Stimulated activated CD4-positive, alpha-beta T cell treated with anti-CD3 and anti-CD28 coated beads, Interleukin-4, amount 100 ng/mL, for 4 hours (primary cell): ENCODE measurements at places on chromosomes 3 and 15.

DNA sequence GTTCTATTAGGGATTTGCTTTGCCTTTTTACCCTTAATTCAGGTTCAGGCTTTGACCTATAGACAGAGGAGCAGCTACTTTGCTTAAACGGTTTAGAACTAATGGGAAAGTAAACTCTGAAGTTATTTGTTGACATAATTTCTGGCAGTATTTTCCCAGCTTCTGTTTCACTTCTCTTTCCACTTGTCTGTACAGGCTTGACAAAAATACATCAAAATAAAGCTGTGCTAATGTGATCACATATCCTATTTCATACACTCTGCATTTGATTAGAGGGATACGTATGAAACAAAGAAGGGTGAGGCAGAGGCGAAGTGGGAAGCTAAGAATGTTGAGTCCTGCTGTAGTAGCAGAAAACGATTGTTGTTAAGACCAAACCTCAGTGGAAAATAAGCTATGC, 389.1 kb upstream of the RARB start:
- DNase-seq, result no peak

DNA sequence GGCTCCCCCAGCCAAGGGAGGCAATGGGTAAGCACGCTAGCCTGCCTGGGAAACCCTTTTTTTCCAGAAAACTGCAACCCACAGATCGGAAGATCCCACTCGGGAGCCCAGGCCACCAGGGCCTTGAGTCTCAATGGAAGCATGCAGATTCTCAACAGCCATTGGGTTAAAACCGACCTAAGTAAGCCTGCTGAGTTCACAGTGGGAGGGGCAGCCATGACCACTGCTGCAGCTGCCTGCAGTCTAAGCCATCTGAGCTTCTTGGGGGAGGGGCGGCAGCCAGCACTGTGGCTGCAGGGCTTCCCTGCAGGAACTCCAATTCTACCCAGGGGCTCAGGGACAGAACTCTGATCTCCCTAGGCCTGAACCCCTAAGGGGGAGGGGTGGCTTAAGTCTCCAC, 82.0 kb downstream of the DPPA2 start:
- no peak for DNase-seq

- DNase-seq, result no peak
Measured at GRCh38 chr15:32878869-32879805, 161.3 kb downstream of the GREM1 start.

- no peak for DNase-seq
Measured at GRCh38 chr15:41969851-41970431, 2.4 kb downstream of the EHD4 start.

DNA sequence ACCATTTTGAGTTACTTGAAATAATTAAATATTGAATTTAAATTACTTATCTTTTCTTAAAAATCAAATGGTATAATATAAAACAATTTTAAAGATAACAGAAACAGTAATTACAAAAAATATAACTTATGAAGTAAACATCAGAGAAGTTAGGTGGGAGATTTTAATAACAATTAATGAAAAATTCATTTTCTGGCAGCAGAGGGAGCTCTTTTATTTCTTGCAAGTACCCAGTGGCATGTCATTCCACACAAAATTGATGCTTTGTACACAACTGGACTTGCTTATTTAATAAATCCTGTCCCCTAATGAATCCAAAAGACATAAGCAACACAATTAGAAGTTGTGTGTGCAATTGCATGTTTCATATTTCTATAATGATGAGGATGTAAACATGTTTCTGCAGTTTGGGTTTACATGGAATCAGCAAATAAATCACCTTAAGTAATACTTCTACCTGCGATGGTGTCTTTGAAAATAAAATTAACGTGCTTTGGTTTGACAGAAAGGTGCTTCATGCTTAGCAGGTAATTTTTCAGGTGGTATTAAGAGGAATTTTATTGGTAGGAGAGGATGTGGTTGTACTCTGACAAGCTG, 861.3 kb downstream of the ZPLD1 start:
- no peak for DNase-seq

GRCh38 chr3:171064461-171064860, 37.9 kb upstream of the SLC2A2 start:
- no peak for DNase-seq

DNA sequence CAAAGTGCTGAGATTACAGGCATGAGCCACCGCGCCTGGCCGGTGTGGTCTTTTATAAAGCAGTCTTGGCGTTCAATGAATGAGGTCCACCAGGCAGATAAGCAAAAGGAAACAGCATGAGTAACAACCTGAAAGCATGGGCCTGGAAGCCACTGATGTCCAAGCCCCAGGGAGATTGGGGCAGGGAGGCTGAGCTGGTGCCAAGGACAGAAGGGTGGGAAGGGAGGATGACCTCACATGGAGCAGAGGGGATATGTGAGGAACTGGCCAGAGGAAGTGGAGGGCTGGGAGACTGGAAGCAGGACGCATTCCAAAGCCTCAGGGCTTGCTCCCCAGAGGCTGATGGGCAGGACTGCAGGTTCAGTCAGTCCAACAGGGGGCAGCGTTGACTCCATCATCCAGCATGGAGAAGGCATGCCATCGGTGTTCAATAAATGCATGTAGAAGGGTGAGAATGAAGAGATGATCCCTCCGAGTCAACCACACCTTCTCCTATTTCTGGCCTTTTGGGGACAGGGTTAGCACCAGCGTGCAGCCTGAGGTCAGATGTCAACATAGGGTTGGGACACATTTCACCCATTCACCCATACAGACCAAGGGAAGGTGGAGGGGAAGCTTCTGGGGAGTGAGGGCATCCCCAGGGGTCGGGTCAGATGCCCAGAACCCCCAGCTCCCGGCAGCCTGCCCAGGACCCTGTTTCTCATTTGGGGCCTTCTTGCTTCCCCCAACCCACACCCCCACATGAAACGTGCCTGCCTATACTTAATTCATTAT, 14.8 kb downstream of the MYL3 start:
- no peak for DNase-seq

DNA sequence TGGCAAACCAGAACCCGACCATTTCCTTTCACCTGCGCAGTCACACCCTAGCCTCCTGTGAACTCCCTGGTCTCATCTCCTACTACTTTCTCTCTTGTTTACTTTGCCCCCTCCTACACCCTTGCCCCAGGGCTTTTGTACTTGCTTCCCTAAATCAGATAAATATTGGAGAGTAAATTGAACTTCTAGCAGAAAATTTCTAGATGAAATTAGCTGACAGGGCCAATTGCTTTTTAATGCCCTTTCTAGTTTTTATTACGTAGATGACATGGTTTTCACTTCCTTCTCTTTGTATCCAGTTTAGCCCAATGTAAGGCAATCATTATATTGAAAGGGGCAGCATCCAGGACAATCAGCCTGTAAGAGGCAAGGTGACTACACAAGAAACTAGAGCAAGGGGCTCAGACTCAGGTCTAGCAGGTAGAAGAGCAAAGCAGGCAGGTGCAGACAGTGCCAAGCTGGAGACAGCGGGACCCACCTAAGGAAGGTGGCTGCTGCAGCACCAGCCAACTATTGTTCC, 56.2 kb upstream of the TOPAZ1 start:
- no peak for DNase-seq

DNA sequence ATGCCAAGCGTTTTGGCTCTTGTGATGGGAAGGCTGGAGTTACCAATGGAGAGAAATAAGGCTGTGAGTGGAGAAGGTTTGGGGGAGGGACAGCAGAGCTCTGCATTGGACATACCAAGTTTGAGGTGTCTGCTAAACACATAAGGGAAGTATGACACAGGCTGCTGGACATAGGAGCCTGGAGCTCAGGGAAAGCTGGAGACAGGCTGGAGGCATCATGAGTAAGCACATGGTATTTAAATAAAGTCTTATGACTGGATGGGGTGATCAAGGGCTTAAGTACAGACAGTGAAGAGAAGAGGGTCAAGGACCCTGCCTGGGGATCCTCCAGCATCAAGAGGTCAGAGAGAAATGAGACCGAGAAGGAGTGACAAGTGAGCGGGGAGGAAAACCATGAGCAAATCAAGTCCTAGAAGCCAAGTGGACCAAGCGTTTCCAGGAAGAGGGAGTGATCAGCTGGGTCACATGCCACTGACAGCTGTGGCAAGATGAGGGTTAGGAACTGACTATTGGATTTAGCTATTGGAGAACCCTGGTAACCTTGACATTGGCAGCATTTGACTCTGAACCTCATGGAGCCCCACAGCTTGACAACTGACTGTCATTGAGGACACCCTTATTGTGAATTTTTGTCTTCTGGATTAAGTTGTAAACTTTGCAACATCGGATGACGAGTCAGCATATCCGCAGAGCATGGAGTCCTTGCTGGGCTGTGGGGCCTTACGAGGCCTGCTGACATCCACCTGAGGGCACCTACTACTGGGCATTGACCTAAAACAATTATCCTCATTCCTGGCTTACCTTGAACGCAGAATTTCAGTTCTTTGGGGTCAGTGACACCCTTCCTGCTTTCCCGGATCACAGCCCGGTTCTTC, 78.7 kb upstream of the ETV5 start:
- DNase-seq, result no peak

- DNase-seq, result no peak
Measured at GRCh38 chr15:43423793-43424192, 52.9 kb downstream of the TUBGCP4 start.

DNA sequence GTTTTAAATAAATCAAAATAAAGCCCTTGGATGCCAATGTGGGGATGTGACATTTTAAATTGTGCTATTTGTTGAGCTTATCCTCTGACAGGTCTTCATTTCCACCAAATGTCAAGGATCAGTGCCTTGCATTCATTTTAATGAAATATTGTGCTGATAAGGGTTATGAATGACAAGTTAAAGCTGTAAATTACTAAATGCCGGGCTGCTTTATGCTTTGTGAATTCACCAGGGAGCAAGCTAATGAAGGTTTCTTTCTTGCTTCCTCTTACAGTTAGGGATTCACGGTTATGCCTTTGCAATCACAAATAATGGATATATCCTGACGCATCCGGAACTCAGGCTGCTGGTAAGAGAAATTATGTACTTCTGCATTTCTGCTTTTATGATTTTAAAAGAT, 81.7 kb downstream of the LRTM1 start:
- no peak for DNase-seq

GRCh38 chr15:101288905-101289513, 6.0 kb downstream of the SNRPA1 start:
- DNase-seq, result no peak

- no peak for DNase-seq
Measured at GRCh38 chr3:54951405-54951804, 23.5 kb upstream of the LRTM1 start.

DNA sequence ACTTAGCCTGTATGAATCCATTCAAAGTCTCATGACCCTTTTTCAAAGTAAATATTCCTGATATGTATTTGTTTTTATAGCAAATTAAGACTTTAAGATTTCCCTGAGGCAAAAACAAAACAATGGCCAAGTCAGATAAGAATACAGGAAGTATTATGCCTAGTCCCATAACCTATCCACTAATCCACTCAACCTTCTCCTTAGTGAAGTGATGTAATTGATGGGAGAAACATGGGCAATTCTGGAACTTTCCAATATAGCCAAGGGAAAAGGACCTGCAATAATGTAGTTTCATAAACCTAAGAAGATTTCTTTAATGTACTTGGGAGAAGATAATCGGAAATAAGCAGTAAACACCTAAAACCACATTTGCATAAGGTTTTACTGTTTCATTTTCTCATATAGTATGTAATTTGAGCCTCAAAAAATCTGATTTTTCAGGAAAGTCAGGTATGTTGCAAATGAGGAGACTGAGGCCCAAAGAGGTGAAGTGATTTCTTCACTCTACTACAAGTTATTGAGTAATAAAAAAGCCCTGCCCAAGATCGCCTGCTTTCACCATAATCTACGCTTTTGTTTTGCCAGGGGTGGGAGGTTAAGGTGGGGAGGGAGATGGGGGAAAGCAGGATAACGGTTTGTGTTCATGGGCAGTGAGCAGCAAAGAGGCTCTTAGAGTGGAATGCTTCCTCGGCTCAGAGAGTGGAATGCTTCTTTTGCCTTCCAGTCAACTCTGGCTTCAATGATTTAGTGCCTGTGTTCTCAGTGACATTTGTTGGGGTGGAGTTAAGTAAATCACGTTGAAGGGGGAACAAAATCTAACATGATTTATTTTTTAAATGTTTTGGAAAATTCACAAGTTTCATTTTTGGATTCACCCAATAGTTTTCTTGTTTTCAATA, 95.0 kb upstream of the FNDC3B start:
- DNase-seq, result no peak

DNA sequence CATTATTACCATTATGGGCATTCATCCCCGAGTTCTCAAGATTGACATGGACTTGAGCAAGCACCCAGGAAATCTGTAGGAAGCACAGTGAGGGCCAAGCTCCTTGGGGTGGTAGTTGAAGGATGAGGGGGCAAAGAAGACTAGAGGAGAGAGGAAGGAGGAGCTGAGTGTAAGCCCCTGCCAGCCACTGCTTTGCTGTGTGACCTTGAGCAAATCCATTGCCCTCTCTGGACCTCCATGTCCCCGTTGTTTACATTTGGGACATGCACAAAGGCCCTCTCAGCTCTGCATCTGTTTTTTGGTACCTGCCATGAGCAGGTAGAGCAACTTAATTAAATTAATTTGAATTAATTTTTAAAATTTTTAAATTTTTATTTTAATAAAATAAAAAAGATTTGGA, 33.5 kb upstream of the SLC6A6 start:
- DNase-seq, result no peak

GRCh38 chr3:34132069-34132692, 333.8 kb downstream of the PDCD6IP start:
- no peak for DNase-seq

DNA sequence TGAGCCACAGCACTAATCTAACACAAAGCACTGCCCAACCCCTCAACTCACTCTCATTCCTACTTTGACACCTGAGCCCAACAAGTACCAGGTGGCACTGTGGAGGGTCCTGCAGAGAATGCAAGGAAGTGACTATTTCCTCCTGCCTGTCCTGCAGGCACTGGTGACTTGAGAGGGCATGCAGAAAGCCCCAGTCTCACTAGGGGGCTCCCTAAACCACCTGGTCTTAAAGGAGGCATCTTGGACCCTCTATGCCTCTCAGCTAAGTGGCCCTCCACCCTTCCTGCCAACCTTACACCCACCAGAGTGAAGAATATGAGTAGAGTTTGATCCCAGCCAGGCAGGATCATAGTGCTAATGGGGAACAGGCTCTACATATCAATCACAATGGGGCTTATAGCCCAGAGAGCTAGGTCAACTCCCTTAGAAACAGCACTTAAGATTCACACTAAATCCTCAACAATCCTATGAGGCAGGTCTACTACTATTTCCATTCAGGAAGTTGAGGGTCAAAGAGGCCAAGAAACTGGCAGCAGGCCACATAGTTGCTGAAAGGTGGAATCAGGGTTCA, 15.2 kb downstream of the TRAIP start:
- DNase-seq, result no peak

- no peak for DNase-seq
Measured at GRCh38 chr15:29046977-29047376, 161.2 kb downstream of the APBA2 start.

GRCh38 chr15:45402955-45403877, 24.9 kb upstream of the GATM start:
- peak; percentile 24 for DNase-seq
